ENCODE measurements at places on chromosomes 6 and 20. TPM values are rescaled to one million over a fixed set of nuclear protein-coding genes. Genes with fewer than 3 reads are reported as not detected.

CAGE1 gene
- total RNA-seq = not detected

DNA sequence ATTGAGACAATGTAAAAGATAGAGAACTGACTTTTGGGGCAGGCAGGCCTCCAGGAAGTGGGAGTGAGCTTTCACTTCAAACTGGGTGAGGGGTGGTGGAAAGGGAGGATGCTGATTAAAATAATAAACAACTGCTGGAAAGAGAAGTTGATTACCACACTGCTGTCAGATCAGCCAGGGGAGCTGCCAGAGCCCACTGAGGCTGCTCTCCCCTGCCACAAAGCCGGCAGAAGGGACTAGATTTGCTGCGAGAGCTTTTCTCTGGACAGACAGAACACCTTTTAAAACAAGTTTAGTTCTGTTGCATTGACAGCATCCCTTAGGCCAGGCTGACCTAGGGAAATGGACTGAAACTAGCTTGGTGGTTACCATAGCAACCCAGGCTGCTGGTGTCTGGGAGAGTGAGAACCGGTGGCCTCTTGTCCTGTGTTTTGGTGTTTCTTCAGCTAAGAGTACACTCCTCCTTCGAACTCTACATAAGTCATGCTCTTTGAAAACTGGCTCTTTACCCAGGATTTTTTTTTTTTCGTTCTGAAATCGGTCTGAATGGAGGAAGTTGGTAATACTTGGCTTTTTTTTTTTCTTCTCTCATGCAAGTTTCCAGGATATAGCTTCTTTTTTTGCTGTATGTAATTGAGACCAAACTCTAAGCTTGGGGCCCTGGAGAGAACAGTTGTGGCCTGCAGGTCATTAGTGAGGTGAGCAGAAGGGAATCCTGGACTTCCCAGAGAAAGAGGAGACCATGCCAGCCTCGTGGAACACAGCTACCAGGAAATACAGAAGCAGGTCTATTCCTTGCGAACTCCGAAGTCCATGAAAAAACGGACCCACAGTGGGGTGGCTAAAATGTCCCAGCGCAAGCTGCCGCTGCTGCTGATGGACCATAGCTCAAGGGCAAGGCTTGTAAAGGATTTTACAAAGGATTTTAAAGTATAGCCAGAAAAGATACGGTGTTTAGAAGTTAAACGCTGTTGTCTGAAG lies 374.4 kb downstream of the UTRN start:
- no peak for DNase-seq

- DNase-seq = no peak
Observed at GRCh38 chr6:130778946-130779657, 48.1 kb upstream of the SMLR1 start.

DNA sequence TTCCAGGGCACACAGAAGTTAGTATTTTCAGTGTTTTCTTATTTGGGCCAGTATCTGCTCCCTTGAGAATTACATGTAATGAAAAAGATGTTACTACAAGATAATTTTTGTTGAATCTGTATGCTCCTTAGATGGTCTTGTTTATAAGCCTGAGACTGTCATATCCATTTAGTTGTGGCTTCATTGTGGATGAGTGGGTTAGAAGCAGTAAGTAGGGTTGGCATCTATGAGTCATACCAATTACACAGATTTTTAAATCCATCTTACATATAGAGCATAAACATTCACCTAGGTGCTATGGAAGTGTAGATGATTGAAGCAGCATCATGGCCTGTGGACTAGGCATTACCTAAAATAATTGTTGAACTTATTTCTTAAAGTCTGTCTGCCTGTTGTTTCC lies 13.5 kb upstream of the BAG2 start:
- DNase-seq = no peak

CCM2L gene
- total RNA-seq = 0.19 TPM

- no peak for DNase-seq
Observed at GRCh38 chr20:21323640-21324039, 20.5 kb downstream of the XRN2 start.

PRSS35 gene
- 6.5 TPM for total RNA-seq

POM121L2 gene
- total RNA-seq = 0.10 TPM

DNA sequence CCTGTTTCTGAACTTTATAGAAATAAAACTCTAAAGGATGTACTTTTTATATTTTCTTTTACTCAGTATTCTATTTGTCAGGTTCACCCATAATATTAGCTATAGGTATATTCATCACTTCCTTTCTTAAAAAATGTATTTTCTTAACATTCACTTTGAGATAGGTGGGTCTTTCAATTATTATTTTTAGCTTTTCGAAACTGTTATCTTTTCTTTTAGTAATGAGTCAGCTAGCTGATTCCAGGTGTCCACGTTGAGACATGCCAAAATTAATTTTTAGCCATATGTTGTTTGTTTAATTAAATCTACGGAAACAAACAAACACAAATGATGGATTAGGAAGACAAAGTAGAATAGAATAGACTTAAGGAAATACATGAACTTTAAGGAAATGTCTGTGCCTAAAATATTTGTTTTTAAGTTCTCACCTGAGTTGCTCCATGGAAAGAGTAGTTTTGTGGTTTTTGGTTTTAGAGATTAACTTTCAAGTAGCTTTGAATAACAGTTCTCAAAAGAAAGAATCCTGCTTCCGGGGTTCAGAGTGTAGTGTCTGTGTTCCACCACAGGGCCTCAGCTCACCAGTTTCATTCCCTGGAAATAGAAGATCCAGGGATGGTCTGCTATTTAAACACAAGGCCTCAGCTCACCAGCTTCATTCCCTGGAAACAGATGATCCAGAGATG lies 435.0 kb downstream of the HAO1 start:
- no peak for DNase-seq

GRCh38 chr6:159758031-159759001 lies 3.5 kb upstream of the ACAT2 start:
- DNase-seq = no peak

GRCh38 chr20:38866265-38867061 lies 59.8 kb upstream of the FAM83D start:
- no peak for DNase-seq

PNLDC1 gene
- 0.17 TPM for total RNA-seq

GRCh38 chr20:54083459-54083858 lies 13.1 kb upstream of the BCAS1 start:
- DNase-seq = no peak

GRCh38 chr6:45827952-45828530 lies 187.6 kb downstream of the CLIC5 start:
- DNase-seq = no peak

BTN1A1 gene
- total RNA-seq = 0.36 TPM

DNA sequence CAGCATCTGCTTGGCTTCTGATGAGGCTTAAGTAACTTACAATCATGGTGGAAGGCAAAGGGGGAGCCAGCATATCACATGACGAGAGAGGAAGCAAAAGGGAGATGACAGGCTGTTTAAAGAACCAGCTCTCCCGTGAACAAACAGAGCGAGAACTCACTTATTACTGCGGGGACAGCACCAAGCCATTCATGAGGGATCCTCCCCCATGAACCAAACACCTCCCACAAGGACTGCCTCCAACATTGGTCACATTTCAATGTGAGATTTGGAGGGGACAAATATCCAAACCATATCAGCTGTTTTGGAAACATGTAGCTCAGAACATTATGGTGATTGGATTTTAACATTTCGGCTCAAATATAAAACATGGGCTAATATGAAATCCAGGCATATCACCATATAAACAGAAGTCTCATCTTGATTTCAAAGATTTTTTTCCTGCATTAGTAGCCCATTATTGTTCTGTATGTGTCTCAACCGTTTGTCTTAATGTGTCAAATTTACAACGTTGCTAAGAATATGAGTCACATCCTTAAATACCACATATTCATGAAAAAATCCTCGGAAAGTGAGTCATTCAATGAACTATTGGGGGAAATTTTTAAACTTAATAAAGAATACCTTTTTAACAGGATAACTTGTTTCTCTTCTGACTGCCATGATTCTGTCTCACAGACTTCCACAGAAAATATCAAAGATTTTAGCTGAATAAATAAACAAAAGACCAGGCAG lies 894.3 kb downstream of the TFAP2A start:
- DNase-seq = no peak

- no peak for DNase-seq
Observed at GRCh38 chr6:154624038-154624599, 109.1 kb upstream of the SCAF8 start.
